T follicular helper cell (primary cell): ENCODE measurements at places on chromosomes 3 and 15.
A peak's percentile ranks its signal among the peaks of the same experiment; 100 is the strongest.

DNA sequence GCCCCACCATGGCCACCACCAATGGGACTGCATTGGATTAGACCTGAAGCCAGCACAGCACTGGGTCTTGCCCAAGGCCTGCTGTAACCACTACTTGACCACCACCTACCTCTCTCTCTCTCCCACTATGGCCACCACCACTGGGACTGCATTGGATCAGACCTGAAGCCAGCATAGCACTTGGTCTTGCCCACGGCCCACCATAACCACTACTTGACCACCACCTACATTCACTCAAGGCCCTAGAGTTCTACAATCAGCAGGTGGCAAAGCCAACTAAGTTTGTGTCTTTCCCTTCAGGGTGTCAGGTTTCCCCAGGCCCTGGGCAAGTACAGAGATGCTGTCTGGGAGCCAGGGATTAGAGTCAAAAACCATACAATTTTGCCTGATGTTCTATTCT lies 57.6 kb downstream of the ESYT3 start:
- DNase-seq: no peak

- DNase-seq: no peak
Observed at GRCh38 chr3:11350374-11350773, 78.2 kb downstream of the ATG7 start.

DNA sequence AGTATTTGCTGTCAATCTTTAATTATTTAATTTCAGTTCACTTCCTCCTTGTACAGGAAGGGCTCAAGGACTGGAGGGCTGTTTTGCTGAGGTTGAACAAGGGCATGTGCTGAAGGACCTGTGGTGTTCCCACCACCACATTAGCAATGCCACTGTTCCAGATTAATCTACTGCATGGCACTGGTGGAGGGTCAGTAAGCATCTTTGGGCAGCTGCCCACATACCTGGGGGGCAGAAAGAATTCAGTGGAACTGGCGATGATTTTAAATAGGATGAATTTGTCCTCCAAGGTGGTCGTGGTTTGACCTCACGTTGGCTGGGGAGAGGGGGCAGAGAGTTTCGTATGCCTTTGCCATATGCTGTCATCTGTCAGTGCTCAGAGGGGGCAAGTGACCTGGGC lies 244.8 kb downstream of the TLE3 start:
- DNase-seq: no peak

DNA sequence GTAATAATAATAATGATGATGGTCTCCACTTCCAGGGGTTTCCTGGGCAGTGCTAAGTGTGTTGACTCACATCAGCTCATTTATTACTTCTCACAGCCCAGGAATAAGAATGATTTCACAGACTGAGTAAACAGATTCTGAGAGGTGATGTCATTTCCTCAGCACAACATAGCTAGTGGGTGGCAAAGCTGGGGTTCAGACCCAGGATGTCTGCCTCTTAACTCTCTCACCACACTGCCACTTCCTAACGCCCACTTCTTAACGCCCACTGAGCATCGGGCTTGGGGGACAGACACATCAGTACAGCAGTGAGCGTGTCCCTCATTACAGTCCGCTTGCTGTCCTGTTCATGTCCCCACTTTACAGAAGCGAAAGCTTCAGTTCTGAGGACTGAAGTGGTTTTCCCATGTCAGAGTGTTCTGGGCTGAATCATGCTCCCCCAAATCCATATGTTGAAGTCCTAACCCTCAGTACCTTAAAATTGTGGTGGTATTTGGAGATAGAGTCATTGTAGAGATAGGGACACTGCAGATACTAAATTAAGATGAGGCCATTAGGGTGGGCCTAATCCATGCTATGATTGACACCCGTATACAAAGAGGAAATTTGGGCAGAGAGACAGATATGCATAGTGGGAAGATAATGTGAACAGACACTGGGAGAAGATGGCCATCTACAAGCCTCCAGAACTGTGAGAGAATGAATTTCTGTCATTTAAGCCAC lies 68.0 kb downstream of the ATP2B2 start:
- DNase-seq: peak; percentile 23

GRCh38 chr3:114144909-114145688 lies 33.8 kb downstream of the DRD3 start:
- no peak for DNase-seq

DNA sequence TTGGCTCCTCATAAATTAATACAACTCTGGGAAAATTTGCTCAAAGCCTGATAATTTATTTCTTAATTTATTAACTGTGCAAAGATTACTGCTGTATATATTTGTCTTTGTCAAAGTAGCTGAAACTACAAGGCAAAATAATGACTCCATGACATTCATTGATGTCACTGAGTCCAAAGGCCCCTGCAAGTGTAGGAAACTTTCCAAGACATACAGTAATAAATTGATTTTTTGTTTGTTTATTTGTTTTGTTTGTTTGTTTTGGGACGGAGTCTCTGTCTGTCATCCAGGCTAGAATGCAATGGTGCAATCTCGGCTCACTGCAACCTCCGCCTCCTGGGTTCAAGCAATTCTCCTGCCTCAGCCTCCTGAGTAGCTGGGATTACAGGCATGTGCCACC lies 96.8 kb upstream of the LPP start:
- no peak for DNase-seq

DNA sequence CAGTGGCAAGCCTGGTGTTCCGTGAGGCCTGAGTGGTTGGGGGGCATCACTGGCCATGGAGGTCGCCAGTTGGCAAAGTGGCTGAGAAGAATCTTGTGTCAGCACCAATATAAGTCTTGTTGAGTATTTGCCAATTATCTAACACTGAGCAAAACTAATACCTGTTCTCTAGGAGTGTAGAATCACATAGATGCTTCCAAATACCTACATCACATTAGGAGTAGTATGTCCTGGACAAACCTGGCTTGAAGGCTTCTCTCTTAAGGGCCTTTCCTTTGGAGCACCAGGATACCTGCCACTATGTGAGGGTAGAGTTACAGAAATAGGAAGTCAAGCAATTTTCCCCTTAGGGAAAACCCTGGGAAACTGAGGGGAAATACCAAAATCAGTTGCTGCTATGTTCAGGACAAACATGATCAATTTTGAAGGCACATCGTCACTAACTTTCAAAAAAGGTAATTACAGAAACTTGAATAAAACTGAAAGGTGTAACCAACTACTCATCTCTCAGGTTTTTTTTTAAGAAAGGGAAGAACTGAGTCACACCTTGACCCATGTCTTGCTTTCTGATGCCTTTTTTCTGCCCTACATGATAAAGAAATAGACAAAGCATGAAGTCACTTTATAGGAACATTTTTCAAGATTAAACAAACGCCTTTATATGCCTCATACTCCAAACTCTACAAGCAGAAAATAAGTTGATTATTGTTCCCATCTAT lies 100.4 kb downstream of the IMPG2 start:
- DNase-seq: no peak

- DNase-seq: no peak
Observed at GRCh38 chr3:15342246-15342645, 9.9 kb upstream of the SH3BP5 start.

GRCh38 chr3:106836906-106837305 lies 540.3 kb upstream of the CCDC54 start:
- no peak for DNase-seq

DNA sequence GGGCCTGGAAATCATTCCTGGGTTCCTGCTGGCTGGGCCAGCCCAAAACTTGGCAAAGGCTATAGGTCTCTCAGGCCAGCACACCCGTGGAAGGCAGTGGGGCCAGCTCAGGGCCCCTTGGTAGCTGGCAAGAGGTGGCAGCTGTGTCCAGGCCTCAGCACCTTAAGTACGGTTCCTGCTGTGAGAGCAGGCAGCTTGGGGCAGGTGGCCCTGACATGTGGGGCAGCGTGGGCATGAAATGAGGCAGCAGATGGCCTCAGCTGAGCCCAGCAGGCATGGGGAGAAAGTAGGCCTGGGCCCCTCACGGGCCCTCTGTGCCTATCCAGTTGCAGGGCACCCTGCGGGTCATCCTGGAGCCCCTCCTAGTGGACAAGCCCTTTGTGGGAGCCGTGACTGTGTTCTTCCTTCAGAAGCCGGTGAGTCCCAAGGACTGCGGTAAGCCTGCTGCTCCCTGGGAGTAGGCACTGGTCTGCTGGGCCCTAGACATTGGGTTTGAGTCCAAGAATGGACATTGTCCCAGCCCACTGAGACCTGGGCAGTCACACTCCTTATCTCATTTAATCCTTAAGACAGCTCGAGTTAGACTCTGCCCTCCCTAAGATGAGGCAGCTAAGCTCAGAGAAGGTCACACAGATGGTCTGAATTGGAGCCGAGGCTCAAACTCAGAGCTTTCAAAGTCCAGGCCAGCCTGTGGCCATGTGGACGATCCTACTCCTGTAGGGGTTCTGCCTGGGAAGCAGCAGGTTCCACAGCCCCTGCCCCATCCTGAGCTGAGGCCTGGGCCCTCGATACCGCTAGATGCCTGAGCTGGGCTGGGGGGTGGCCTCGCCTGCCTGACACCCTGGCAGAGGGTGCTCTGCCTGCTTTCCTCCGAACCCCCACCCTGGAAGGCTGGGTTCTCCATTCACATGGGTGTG lies 25.5 kb downstream of the ESYT3 start:
- no peak for DNase-seq

DNA sequence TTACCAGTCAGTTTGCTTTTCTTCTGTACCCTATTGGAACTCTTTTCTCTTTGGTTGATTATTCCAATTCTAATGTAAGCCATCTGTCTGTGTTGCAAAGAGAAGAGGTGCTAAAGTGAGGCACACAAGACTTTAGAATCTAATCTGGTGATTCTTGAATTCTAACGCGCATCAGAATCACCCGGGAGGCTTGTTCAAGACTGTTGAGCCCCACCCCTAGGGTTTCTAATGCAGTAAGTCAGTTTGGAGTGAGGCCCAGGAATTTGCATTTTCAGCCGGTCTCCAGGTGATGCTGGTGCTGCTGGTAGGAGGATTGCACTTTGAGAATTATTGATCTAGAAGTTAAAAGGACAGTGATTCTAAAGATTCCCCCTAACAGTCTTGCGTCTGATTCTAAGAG lies 185.3 kb upstream of the CHRM5 start:
- DNase-seq: no peak

DNA sequence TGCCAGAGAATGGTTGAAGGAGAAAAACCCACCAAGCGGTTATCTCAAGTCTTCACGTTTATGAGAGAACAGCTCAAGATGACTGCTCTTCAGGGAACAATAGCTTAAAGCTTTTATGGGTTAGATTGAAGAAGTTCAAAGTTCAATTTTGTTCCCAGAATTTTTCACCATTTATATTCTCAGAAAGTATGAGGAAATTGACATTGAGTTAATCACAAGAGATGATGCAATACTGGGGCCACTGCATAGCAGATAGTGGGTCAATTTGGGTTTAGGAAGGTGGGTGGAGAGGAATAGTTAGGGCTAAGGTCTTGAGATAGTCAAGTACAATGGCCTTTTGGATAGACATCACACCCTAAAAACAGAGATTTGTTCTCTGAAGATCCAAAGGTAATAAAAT lies 539.3 kb downstream of the SQOR start:
- no peak for DNase-seq

DNA sequence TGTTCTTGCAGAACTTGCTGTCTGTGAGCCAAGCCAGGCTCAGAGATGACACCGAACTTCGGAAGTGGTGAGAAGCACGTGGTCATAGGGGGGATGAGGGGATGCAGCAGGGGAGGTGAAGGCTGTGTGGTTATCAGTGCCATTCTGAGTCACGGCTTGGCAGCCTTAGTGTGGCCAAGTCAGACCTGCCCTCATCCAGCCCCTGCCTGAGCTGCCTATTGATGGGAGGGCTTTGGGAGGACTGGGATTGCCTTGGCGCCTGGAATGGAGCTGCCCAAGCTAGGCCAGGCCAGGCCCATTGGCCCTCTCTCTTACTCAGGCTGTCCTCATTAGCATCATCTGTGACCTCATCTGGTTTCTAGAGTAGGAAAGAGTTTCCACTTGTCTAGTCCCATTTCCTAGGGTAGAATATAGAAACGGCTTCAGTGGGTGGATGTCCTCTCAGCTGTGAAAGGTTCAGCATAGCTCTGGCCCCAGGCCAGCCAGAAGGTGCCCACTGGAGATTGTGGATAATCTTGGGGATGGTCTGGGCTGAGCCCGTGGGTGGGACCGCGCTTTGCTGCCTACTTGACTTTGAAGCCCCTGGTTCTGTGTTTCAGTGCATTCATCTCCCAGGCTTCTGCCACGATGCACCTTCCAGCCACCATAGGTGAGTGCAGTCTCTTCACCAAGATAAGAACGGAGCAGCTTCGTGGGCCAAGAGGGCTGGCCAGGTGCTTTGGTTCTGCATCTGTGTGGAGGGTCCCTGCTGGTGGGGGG lies 7.2 kb downstream of the FAH start:
- DNase-seq: no peak

GRCh38 chr15:25877681-25878080 lies 14.6 kb upstream of the ATP10A start:
- DNase-seq: no peak

GRCh38 chr3:139222100-139222657 lies 121.6 kb upstream of the MRPS22 start:
- DNase-seq: no peak

DNA sequence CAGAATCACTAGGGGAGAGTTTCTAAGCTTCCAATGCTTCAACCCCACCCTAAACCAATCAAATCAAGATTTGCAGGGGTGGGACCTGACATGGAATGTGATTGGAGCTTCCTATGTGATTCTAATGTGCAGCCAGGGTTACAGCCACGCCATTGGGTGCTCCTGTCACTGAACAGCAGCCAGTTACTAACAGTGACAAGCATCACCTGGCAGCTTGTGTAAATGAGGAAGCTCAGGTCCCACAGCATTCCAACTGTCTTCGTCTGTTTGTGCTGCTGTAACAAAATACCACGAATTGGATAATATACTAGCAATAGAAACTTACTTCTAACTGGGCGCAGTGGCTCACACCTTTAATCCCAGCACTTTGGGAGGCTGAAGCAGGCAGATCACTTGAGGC lies 294.9 kb downstream of the SHQ1 start:
- no peak for DNase-seq

DNA sequence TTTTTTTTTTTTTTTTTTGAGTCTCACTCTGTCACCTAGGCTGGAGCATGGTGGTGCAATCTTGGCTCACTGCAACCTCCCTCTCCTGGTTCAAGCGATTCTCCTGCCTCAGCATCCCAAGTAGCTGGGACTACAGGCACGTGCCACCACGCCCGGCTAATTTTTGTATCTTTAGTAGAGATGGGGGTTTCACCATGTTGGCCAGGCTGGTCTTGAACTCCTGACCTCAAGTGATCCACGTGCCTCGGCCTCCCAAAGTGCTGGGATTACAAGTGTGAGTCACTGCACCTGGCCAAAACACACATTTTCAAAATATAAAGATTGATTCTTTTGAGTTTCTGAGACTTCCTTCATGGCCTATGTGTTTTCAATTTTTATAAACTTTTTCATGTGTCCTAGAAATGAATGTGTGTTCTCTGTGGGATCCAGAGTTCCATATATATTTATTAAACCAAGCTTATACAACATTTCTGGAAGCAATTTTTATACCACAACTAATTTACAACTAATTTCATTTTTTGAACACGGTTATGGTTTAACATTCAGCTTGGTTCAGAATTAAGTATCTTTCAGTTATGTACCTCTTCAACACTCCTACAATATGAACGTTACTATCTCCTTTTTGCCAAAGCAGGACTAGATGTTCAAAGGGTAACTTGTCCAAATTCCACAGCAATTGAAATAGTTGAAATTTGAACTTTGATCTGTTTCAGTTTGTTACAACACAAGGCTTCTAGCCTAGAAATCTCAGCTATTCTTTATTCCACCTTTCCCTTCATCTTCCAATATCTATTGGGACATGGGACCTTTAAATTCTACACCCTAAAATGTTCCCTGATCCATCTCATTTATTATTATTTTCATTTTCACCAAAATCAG lies 1.5 kb downstream of the ACAD11 start:
- DNase-seq: no peak
